Activated T-cell treated with anti-CD3 and anti-CD28 coated beads for 1 hour (primary cell): ENCODE measurements at places on chromosomes 1 and 21.

DNA sequence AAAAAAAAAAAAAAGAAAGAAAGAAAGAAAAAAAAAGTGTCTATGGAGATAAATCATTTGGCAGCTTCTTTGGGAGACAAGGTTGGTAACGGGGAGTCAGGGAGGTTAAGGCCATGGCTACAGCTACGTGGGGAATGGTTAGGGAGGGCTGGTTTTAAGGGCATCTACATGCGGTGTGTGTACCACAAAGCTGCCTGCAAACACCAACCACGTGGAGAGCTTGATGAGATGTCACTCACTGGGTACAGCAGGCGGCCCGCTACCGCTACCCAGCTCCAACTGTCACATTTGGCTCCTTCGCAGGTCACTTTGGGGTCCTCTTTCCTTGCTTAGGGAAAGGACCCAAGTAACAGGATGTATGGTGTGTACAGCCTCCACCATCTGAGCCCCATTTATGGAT, 4.2 kb downstream of the NPPB start:
- DNase-seq, result no peak

DNA sequence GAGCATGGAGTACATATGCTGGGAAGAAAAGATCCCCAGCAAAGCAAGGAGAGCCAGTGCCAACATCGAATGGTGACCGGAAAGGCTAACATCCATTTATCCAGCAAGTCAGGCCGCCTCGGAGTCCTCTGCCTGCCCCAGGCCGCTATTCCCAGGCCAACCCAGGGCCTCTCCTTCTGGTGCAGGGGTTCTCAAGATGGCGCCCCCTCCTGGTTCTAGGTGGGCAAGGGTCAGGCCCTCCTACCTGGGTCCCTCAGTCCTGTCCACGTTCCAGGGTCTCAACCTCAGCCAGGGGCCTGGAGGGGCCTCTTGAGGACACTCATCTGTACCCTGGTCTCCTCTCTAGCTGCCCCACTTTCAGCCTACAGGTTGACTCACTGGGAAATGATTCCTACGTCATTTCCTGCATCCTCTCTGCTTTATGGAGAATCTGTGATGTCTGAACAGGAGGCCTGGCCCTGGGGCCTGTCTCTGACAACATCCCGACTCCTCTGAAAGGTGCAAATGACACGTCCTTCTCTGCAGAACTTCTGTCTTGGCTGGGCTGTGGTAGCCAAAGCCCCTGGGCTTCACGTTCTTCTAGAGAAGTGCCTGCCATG, 145.3 kb downstream of the PSMG1 start:
- no peak for DNase-seq

GRCh38 chr1:33577663-33578062, 105.2 kb downstream of the ZSCAN20 start:
- DNase-seq, result no peak

DNA sequence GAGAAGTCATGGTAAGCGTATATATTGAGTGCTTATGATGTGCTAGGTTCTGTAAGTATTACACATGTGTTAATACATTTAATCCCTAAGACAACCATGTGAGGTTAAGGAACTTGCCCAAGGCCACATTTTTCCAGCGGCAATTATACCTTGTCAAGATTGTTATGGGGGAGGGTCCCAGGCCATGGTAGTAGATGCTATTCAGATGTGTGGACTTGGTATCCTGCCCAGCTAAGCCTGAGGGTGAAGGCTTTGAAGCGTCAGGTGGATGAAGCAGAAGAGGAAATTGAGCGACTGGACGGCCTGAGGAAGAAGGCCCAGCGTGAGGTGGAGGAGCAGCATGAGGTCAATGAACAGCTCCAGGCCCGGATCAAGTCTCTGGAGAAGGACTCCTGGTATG, 3.6 kb upstream of the TUFT1 start:
- no peak for DNase-seq

- DNase-seq, result no peak
Observed at GRCh38 chr1:211775170-211775569, 55.4 kb downstream of the LPGAT1 start.

DNA sequence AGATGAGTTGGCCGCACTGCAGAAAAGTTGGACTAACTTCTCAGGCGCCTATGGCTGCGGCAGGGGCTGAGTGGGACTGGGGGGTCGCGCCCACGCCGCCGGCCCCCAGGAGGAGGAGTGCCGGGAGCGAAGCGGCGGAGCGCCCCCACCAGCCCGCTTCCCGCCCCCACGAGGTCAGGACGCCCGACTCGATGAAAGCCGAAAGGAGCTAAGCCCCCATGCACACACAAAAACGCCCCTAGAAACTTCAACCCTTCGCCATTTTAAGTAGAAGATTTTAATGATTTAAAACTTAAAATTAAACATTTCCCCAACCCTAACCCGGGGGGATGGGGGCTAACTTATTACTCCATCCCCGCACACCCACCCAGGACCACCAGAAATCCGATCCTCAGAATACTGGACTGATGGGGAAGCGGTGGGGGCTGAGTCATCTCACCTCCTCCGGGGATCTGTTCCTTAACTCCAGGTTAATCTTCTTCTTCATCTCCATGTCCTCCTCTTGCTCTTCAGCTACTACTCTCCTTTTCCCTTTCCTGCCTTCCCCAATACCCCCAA, 539 bp downstream of the ANP32E start:
- DNase-seq, result peak; percentile 24

DNA sequence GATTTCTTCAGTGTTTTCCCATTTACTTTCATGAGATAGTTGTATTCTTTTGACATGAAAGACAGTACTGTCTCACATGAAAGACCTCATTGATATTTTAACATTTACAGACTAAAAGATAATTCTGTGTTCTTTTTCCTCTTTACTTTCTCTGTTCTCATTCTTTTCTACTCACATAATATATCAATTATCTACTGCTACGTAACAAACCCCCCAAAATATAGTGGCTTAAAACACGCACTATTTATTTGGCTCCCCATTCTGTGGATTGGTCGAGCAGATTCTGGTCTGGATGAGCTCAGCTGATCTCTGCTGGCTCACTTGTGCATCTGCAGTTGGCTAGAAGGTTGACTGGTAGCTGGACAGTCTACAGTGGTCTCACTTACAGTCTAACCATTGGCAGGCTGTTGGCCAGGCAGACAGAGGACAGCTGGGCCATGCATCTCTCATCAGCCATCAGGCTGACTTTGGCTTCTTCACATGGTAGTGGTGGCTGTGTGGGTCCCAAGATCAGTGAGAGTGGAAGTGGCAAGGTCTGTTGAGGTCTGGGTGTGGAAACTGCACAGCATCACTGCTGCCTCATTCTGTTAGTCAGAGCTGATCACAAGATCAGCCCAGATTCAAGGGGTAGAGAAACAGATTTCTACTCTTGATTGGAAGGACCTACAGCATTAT, 63.2 kb downstream of the MPZL1 start:
- DNase-seq, result no peak

DNA sequence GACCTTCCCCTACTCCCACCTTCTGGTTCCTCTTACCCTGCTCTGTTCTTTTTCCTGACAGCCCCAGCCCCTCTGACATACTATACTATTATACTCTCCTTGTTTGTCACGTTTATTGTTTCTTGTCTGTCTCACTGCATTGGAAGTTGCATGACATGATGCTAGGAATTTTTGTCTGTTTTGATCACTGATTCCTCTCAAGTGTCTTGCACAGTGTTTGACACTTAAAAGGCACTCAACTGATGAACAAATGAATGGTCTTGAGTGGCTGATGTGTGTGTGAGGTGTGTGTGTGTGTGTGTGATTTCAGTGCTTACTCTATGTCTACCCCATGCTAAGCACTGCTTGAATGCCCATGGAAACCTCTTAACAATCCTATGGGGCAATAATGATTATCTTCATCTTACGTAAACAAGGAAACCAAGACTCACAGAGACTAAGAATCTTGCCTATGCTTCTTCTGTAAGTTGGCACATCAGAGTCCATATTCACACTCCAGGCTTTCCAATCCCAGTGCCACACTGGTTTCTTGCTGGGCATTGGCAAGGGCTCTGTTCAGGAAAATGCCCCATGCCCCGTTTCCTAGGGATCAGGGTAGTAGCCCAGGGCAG, 59.7 kb downstream of the ATP1A1 start:
- no peak for DNase-seq

DNA sequence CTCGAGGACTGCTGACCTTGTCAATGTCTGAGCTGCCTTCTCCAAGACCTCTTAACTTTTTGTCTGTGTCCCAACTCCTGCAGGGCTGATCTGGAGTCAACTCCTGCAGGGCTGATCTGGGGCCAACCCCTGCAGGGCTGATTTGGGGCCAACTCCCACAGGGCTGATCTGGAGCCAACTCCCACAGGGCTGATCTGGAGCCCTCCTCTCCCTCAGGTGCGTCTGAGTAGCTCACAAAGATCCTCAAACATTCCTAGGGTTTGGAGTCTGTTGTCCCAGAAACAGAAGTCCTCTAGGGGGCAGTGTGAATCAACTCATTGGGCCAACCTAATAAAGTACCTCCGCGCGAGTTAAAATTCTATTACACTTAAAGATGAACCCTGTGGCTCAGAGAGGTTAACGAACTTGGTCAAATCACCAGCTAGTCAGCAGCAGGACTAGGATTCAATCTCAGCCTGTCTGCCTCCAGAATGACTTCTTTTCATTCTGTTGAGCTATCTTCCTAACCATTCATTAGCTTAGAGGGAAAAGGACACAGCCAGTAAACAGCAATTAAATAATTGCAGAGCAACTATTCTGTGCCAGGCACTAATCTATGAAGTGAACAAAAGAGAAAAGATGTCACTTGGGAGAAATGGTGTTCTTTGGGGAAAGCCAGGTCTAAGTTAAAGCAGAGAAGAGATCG, 17.2 kb upstream of the RLF start:
- peak; percentile 21 for DNase-seq

GRCh38 chr1:46077644-46078043, 54.8 kb downstream of the PIK3R3 start:
- no peak for DNase-seq

GRCh38 chr1:100391675-100392074, 39.4 kb downstream of the CDC14A start:
- DNase-seq, result no peak

DNA sequence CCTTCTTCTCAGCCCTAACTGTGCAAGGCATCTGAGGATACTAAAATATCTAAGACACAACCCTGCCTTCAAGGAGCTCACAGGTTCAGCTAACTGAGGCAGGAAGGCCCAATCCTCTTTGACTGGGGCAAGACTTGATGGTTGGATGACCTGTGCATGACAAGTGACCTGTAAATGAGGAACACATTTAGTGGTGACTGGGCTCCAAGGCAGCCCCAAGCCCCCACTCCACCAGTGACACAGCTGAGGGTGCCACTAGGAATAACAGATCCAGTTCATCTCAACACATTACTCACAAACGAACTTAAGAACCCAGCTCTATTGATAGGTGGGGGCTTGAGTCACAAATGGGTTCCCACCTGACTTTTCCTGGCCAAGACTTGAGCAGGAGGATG, 244.7 kb upstream of the IRF2BP2 start:
- no peak for DNase-seq

DNA sequence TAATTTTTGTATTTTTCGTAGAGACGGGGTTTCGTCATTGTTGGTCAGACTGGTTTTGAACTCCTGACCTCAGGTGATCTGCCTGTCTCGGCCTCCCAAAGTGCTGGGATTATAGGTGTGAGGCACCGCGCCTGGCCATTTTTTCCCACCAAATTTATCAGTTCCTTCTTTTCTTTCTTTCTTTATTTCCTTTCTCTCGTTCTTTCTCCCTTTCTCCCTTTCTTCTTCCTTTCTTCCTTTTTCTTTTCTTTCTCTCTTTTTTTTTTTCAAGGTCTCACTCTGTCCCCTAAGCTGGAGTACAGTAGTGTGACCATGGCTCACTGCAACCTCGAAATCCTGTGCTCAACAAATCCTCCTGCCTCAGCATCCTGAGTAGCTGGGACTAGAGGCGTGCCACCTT, 26.4 kb downstream of the MFSD2A start:
- no peak for DNase-seq

DNA sequence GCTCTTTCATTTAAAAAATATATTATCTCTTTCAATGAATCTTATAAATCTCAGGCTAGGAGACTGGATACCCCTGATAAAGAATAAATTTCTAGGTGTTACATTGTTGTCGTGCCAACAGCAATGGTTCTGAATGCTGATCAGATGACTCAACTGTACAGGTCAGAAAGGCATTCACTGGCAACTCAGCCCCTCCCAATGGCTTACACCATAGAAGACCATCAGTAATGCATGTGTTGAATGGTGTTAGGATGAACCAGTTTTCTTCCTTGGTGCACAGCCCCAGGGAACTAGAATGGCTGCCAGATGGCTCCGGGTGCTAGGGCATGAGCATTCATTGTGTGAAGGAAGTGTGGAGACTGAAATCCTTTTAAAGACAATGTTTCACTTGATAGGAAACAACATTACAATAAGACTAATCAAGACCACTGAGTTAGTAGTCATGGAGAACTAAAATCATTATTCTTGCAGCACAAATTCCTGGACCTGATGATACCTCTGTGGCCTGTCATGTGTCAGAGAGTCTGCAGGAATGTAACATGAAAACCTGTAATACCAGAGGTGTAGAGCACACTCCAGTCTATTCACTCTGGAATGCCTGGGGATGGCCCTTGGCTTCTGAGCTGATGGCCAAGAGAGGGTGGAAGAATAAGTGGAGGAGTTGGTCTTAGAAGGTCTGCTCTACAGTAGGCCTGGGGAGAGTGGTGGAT, 187.7 kb upstream of the LMO4 start:
- no peak for DNase-seq

- DNase-seq, result no peak
Observed at GRCh38 chr1:33899746-33900145, 35.9 kb downstream of the HMGB4 start.

- peak; percentile 45 for DNase-seq
Observed at GRCh38 chr21:33383056-33383888, 19.9 kb upstream of the IFNGR2 start.

- DNase-seq, result no peak
Observed at GRCh38 chr1:166908942-166909341, 32.9 kb upstream of the TADA1 start.
